ENCODE measurements at places on chromosomes 13 and 19.
A peak's percentile ranks its signal among the peaks of the same experiment; 100 is the strongest.

DNA sequence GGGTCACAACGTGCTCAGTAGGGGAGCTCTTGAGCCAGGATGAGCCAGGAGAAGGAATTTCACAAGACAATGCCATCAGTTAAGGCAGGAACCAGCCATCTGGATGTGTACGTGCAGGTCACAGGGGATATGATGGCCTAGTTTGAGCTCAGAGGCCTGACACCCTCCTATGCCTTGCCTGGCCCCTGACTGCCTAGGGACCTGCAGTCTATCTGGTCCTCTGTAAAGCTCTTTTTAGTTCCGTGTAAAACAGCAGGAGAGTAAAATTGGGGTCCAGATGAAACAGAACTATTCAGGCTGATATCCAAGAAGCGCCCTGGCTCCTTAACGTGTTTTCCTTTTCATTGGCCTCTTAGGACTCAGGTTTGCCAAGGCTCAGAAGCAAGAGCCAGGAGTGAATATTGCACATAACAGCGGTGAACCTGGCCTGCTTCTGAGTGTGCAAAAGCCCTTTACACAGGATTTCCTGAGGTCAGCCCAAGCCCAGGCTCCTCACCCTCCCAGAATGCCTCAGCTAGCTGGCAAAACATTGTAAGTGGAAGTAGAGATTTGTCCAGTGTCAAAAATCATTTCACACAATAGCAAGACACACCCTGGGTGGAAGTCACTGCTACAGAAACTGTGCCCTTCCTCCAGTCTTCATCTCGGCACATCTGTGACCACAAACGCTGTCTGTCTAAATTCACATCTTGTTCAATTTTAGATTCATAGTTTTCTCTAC, 777.2 kb downstream of the UQCRFS1 start:
- DNase-seq = no peak

DNA sequence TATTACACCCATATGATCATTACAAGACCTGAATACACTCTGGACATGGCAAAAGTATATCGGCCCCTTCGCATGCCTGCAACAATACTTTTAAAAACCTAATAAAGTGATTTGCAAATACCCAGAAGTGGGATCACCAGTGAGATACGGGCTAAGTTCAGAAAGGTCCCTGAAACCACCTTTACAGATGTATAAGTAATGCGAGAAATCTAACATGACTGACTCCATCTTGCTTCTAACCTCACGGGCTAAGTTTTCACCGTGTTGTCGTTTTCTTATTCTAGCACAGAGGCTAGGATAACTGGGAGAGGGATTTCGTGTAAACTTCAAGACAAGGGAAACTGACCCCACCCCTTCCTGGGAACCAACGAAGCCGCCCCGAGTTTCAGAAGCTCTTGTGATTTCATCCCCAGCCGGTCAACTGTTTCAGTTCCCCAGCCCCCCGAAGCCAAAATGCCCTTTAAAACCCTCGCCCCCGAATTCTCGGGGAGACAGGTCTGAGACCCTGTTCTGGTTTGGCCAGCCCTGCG, 703 bp downstream of the NEK3 start:
- peak; percentile 42 for DNase-seq

DNA sequence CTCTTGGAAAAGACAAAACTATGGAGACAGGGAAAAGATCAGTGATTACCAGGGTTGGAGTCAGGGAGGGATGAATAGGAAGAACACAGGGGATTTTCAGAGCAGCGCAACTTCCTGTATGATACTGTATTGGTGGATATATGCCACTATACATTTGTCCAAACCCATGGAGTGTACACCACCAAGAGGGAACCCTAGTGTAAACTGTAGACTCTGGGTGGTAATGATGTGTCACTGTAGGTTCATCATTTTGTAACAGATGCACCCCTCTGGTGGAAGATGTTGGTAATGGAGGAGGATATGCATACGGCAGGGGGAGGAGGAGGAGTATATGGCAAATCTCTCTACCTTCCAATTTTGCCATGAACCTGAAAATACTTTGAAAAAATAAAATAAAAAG, 68.1 kb downstream of the UFM1 start:
- DNase-seq = peak; percentile 28

DNA sequence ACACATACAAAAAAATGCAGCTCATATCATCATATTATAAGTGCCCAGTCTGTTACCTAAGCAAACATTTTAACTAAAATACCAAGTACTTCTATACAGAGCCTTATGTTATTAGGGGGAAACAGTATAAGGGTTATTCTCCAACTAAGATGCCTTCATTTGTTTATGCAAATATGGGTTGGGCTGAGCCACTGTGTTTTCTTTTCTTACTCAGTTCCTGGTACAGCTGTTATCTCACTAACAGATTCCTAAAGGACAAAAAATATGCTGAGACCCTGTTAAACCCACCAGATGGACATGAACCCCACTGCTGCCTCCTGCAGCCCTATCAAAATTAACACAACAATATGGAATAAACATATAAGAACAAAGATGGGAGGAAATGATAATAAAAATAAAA, 34.5 kb upstream of the SMAD9 start:
- DNase-seq = no peak

GRCh38 chr13:23631311-23632047, 61.3 kb downstream of the TNFRSF19 start:
- DNase-seq = no peak

DNA sequence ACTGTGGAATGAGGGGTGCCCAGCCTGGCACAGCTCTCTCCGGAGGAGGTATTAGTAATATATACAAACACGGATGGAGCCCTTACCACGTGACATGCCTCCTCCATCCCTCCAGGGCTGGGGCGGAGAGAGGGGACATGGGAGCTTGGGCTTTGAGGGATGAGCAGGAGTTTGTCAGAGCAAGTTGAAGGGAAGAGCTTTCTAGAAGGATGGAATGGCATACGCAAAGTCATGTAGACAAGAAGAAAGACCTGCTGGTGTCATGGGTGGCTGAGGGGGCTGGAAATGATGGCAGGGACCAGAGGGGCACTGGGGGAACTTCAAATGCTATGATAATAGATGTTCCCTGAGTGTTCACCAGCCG, 2.6 kb downstream of the MPND start:
- DNase-seq = no peak

All from fibroblast of pulmonary artery (primary cell).